Natural killer cell treated with Interleukin-12 subunit alpha and Interleukin-12 subunit beta and Interleukin-15 and Interleukin-18, amount 100 ng/mL, for 72 hours (primary cell): ENCODE measurements at places on chromosomes 3 and 15. TPM values are rescaled to one million over a fixed set of nuclear protein-coding genes. Genes with fewer than 3 reads are reported as not detected.

GRCh38 chr3:100120012-100120411 lies 5.7 kb upstream of the FILIP1L start:
- no peaks in the 10 kb centered on the region for H3K4me1 ChIP-seq
- H3K36me3 ChIP-seq: no peaks in the 10 kb centered on the region
- H3K27me3 ChIP-seq: peaks cover 4% of the 10 kb centered on the region
- H3K4me3 ChIP-seq: no peak overlapping the region
- H3K27ac ChIP-seq: no peak overlapping the region

Gene HCLS1
- 252 TPM for total RNA-seq

Gene ZNF385D
- total RNA-seq: not detected

DNA sequence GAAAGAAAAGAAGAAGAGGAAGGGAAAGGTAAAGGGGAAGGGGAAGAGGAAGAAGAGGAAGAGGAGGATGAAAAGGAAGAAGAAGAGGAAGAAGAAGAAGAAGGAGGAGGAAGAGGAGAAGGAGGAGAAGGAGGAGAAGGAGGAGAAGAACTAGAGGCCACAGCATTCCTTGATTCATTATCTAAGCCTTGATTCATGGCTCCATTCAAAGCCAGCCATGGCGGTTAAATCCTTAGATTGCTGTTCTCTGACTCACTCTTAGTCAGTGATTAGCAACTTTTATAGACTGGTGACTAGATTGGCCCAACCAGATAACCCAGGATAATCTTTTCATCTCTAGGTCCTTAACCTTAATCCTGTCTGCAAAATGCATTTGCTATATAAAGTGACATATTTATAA lies 47.6 kb downstream of the OSTN start:
- DNase-seq: no peak
- no peaks in the 10 kb centered on the region for H3K4me1 ChIP-seq
- H3K27ac ChIP-seq: no peak overlapping the region
- H3K4me3 ChIP-seq: no peak overlapping the region
- H3K27me3 ChIP-seq: peaks cover 2% of the 10 kb centered on the region

GRCh38 chr15:25439369-25439836 lies 579 bp upstream of the UBE3A start:
- H3K27ac ChIP-seq: peak overlapping the region; percentile 87
- peaks cover 1% of the 10 kb centered on the region for H3K27me3 ChIP-seq
- H3K4me1 ChIP-seq: peaks cover 35% of the 10 kb centered on the region
- H3K4me3 ChIP-seq: peak overlapping the region; percentile 91
- H3K36me3 ChIP-seq: no peaks in the 10 kb centered on the region

DNA sequence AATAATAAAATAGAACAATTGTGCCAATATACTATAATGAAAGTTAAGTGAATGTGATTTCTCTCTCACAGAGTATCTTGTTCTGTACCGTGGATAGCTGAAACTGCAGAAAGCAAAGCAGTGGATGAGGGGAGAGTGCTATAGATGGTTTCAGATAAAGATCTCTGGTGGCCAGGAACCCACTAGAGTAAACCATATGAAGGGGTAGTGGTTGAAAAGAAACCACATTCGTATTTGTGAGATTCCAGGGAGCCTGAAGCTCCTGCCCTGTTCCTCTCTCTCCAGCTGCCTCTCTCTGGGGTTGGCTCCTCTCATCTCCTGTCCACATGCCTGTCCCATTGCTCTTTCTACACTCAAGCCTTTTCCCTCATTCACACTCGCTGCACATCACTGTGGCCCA lies 8.9 kb downstream of the ABHD17C start:
- H3K36me3 ChIP-seq: no peaks in the 10 kb centered on the region
- peaks cover 8% of the 10 kb centered on the region for H3K4me1 ChIP-seq
- H3K27ac ChIP-seq: no peak overlapping the region
- DNase-seq: no peak
- no peak overlapping the region for H3K4me3 ChIP-seq

Gene TMCO5A
- total RNA-seq: not detected

- H3K4me1 ChIP-seq: no peaks in the 10 kb centered on the region
- no peak for DNase-seq
- H3K4me3 ChIP-seq: no peak overlapping the region
- no peak overlapping the region for H3K27ac ChIP-seq
These were observed 78.5 kb upstream of the ROBO1 start for GRCh38 chr3:79846148-79846933.
